ENCODE measurements at places on chromosomes 12 and 14.

DNA sequence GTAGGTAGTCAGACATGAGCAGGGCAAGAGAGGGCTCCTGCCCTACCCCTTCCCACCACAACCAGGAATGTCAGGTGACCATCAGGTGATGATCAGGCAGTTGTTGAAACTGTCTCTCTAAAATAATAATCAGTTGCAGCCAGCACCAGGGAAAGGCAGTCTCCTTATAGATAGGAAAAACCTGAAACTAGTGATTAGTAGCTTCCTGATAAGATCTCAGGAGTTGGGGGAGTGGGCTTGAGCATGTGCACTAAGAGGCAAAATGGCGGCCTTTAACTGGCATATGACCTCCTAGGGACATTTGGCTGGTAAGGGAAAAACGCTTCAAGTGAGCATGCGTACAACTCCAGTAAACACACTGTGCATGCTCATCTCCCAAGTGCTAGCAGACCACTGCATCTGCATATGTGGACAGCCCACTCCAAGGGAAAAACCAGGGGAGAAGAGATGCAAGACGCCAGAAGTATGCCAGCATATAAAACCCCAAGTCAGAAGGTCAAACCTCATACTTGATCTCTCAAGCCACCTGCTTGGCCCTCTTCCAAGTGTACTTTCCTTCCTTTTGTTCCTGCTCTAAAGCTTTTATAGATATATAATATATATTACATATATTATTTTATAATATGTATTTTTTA, 37.1 kb downstream of the TGFB3 start:
- no peak for DNase-seq

- no peak for DNase-seq
Observed at GRCh38 chr14:22185191-22185590, 403.8 kb downstream of the DAD1 start.

GRCh38 chr14:68232300-68233055, 412.9 kb downstream of the RAD51B start:
- DNase-seq = no peak

- no peak for DNase-seq
Observed at GRCh38 chr12:44874981-44875416, 1.1 kb downstream of the NELL2 start.

- no peak for DNase-seq
Observed at GRCh38 chr14:37311252-37311651, 113.5 kb downstream of the MIPOL1 start.

DNA sequence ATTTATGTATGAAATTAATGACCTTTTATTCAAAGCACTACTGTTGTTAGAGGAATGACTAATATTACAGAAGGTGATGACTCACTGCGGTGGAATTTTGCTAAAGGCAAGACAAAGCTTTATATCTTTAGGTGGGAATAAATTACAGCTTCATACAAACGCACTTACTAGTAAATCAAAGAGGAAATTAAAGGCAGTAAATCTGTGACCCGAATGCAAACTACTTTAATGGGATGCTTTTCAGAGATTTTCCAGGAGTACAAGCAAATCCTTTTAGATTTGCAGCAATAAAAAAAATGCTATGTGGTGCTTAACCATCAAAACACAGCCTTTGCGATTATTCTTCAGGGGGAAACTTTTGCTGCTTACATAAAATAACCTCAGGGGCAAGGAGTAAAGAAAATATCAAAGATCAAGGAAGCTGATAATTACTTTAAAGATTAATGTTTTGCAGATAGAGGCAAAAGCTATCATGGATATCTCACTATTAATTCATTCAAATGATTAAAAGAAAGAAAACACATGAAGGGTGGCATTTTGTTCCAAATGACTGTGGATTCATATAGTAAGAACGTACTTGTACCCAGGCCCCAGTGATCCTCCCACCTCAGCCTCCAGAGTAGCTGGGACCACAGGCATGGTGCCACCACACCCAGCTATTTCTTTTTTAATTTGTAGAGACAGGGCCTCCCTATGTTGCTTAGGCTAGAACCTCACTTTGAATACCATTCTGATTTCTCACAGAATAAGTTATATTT, 98.9 kb downstream of the DENND5B start:
- DNase-seq = no peak

GRCh38 chr12:56334490-56334793, 642 bp upstream of the PAN2 start:
- DNase-seq = no peak

DNA sequence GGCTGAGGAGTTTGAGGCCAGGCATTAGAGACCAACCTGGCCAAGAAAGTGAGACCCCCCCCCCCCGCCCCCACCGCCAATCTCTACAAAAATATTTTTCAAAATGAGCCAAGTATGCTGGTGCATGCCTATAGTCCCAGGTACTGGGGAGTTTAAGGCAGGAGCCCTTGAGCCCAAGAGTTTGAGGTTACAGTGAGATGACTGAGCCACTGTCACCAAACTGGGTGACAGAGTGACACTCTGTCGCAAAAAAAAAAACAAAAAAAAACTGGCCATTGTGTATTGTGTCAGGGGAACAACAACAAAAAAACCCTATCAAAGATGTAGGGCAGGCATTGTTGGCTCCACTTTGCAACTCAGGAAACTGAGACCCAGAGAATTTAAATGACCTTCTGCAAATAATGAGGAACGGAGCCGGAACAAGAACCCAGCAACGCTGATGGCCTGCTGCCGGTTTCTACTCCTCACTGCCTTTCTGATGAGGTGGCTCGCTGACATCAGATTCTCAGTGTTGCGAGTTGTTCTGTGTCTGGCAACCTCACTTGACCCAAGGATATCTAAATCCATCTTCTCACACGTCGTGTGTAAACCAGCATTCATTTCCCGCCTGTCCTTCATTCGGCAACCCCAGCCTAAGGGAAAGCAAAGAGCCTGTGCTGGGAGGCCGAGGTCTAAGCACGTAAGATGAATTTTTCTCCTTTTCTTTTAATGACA, 195.2 kb upstream of the CRY1 start:
- DNase-seq = no peak

DNA sequence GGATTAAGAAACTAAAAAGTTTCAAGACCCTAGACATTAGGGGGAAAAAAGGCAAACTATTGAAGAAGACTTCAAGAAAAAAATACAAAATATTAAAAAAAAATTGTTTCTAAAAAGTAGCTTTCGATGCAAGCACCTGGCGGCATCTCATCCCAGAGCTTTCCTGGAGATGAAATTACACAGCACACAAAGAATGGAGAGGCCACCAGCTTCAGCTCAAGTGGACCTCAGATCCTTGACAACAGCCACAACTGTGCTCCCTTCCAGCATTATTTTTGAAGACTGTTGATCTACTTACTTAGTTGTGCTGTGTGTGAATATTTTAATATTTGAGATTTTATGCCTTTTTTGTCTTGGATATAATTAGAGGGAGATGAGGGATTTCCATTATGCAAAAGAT, 479.0 kb downstream of the GLT1D1 start:
- no peak for DNase-seq

DNA sequence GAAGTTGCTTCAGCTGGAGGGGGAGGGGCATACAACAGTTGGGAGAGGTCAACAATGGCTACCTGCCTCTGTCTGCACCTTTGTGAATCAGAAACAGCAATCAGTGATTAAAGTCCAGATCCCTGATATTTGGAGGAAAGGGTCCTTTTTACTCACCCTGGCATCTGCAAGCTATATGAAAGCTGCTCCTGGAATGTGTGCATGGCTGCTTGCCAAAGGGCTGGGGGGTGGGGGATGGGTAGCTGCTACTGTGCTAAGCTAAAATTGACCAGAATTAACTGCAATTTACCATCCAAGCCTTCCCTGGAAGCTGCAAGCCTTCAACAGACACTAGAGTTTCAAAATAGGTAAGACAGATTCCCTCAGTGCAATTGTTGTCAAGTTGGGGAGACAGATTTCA, 13.5 kb upstream of the GTF2A1 start:
- DNase-seq = no peak

GRCh38 chr12:60872219-60872618, 1276.4 kb downstream of the SLC16A7 start:
- no peak for DNase-seq

DNA sequence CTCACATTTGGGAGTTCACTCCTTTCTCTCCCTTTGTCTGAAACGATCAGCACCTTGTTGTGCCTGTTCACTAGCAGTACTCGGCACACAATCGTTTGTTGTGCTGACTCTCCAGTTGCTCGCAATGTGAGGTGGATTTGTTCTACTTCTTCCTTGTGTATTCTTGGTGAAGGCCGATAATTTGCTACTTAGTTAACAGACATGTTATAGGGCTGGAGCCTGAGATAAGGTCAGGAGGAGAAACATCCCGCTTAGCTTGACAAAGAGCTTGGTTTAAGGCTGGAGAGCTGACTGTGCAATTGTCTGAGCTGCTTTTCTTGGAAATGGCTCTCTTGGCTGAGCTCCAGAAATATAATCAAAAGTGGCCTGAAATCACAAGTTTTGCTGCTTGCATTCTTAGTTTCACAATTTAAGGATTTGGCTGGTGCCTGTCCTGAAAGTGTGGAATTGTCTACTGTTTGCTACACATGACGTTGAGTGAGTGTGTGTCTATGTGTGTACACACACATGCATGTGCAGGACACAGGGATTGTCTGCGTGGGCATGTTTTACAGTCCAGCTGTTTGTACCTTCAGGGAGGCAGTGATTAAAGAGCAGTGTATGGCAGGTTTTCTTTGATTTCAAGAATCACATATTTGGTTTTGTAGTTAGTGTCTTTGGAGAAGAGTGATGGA, 77.7 kb downstream of the ARF6 start:
- no peak for DNase-seq

- no peak for DNase-seq
Observed at GRCh38 chr14:53391156-53391555, 238.0 kb upstream of the DDHD1 start.

DNA sequence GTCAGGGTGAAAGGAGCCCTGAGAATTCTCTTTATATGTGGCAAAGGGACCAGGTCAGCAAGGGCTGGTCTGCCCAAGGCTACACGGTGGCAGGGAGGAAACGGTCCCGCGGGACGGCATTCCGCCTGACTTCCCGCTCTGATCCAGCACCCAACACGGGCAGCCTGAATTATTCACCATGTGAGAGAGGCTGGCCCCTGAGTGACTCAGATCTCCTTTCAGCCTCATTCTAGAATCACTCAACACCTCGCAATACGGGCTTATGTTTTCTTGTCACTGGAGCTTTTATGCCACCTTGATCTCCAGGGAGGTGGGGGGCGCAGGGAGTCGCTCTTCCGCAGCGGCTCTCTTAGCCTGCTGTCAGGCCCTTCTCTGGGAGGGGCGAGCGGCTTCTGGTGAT, 8.5 kb downstream of the LRTM2 start:
- no peak for DNase-seq

GRCh38 chr14:65703521-65703920, 291.0 kb downstream of the FUT8 start:
- DNase-seq = no peak

GRCh38 chr14:105108516-105108864, 43.3 kb upstream of the GPR132 start:
- DNase-seq = no peak

DNA sequence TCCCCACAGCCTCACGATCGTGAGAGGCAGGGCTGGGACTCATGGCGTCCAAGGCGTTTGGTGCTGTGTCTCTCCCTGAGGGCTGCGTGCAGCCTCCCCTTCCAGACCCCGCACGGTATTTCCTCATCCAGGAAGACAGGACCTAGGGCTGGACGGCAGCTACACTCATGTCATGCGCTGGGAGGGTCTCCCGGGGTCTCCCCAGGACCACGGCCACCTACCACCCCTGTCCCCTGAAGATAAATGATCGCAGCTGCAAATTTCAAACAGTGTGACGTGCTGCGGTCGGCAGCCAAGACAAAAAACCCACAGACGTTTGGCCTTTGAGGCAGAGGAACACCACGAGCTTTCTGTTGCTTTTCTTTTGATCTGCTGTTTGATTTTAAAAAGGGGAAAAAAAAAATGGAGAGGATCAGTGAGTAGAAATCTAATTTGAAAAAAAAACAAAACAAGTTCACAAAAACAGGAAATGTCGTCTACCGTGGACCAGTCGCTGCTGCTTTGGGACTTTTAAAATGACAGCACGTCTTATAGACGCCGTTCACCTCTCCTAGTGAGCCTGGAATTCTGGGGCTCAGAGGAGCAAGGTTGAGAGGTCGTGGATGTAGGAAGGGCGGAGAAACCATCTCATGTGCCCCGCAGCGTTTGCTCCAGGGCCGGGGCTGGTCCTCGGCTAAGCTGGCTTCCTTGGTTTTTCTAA, 237.6 kb downstream of the SLC41A2 start:
- DNase-seq = no peak

DNA sequence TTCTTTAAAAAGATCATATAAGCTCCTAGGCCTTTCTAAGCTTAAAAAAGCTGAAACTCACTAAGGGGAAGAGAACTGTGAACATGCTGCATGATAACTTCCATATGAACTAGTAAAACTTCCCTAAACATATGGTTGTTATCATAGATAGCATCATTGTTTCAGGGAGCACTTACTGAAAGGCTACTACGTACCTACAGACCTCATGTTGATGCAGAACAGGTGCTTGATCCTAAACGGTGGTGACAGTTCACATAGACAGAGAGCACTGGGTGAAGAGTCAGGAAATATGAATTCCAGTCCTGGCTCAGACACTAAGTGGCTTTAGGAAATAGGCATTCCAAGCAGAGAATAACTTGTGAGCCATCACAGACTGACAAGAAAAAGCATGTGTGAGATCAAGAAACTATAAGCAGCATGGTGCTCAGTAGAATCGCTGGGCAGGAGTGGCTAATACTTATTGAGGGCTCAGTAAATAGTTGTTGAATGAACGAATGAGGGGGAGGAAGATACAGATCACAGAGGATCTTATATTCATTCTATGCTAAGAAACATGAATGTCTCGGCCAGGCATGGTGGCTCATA, 78.4 kb upstream of the NUDT4 start:
- DNase-seq = no peak

DNA sequence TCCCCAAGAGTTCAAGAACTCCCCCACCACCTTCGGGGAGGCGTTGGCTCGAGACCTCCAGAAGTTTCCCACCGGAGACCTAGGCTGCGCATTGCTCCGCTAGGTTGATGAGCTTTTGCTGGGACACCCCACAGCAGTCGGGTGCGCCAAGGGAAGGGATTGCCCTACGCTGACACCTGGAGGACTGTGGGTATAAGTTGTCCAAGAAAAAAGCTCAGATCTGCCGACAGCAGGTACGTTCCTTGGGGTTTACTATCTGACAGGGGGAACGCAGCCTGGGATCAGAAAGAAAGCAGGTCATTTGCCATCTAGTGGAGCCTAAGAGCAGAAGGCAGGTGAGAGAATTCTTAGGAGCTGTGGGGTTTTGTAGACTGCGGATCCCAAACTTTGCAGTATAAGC, 98.8 kb downstream of the FRMD6 start:
- DNase-seq = no peak

- DNase-seq = no peak
Observed at GRCh38 chr14:36271939-36272907, 48.2 kb downstream of the MBIP start.

- no peak for DNase-seq
Observed at GRCh38 chr14:102043251-102044025, 43.4 kb downstream of the HSP90AA1 start.

- no peak for DNase-seq
Observed at GRCh38 chr12:107624493-107624892, 61.1 kb upstream of the PWP1 start.

DNA sequence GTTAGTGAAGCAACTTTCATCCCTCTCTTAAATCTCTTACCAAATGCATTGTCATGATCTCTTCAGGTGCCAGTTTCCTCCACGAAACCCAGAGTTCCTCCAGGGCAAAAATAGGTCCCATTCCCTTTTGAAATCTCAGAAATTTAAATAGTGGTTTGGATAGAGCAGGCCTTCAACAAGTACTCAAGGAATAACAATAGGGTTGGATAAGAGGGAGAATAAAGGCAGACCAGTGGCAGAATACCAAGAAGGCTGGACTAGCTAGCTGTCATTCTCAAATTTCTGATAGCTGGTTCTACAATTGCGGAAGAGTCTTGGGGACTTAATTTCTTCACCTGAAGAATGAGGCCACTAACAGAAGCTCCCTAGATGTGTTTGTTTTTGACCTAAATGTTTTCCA, 62.5 kb downstream of the PKP2 start:
- DNase-seq = no peak

All from GDM1 (cell line).